ENCODE measurements at places on chromosomes 1 and 21.

- no peak for DNase-seq
- H3K4me3 ChIP-seq, result no peak overlapping the region
- H3K4me1 ChIP-seq, result no peaks in the 10 kb centered on the region
- H3K27me3 ChIP-seq, result no peaks in the 10 kb centered on the region
- no peak overlapping the region for H3K27ac ChIP-seq
Observed at GRCh38 chr1:54835970-54836369, 34.8 kb upstream of the TTC22 start.

DNA sequence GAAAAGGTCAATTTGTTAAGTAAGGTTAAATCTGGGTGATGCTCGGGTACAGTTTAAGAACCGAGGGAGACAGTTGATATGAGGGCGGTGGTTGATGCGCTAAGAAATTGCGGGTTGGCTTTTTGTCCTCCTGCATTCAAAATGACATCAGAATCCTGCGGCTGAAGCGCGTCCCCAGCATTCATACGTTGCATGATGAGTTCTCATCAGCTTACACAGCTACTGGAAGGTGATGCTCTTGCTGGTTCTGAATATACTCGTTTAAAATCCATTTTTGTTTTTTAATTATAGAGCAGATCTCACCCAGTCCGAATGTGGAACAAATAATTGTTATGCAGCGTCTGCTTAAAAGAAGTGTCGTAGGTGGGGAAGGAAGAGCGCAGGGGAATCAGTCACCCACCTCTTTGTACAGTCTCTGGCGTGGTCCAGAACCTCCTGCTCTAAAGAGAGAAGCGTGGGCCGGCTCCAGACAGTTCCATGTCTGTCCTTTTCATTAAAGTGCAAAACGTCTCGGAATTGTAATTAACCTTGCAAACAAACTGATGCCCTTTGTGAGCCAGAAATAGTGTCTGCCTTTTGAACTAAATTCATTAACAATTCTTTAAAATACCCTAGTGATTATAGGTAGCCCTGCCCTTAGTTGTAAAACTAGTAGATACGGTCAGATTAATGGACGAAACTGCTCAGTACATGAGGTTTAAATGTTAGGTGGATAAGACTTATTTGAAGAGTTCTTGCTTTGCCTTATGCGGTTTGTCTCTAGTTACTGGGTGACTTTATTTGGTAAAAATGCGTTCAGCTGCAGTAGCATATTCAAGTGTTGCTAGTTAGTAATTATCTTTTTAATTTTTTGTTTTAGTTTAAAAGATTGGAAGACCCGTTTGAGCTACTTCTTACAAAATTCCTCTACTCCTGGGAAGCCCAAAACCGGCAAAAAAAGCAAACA, 741 bp downstream of the RGS2 start:
- H3K4me1 ChIP-seq, result no peaks in the 10 kb centered on the region
- H3K36me3 ChIP-seq, result no peaks in the 10 kb centered on the region
- peak; percentile 63 for DNase-seq
- peak overlapping the region; percentile 72 for H3K4me3 ChIP-seq

DNA sequence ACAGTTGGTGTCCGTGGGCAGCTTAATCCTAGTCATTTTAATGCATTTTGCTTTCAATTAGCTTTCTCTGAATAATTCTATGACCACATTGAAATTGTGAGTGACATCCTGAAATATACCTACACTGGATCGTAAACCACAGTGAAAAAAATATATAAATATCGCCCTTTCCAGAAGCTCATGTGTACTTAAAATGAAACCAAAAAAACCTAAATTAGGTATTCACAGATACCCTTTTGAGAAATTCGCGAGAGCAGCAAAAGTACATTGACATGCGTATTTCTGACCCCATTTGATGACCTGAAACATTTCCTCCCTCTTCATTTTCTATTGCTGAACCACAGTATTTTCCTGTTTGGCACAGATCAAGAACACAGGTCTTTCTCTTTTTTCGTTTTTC, 253.8 kb downstream of the LTN1 start:
- no peaks in the 10 kb centered on the region for H3K4me1 ChIP-seq
- H3K27me3 ChIP-seq, result no peaks in the 10 kb centered on the region
- no peaks in the 10 kb centered on the region for H3K36me3 ChIP-seq
- H3K27ac ChIP-seq, result no peak overlapping the region

DNA sequence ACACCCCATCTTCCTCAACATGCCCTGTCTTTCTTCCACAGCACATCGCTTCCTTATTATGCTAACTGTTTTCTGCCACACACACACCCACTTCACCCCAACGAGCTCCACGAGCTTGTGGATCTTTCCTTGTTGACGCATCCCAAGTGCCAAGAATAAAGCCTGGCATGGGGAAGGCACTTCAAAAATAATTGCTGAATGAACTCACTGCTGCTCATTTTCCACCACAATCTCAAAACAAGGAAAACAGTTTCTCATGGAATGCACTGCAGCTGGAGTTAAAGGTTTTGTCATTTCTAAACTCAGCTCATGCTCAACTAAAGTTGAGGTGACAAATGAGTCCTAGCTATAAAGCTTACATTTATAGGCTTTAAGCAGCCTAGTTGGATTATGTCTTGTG, 86.0 kb downstream of the TIAM1 start:
- H3K27me3 ChIP-seq, result no peaks in the 10 kb centered on the region
- H3K4me1 ChIP-seq, result no peaks in the 10 kb centered on the region
- H3K27ac ChIP-seq, result no peak overlapping the region
- H3K36me3 ChIP-seq, result no peaks in the 10 kb centered on the region
- H3K4me3 ChIP-seq, result no peak overlapping the region
- no peak for DNase-seq

GRCh38 chr1:85085417-85085816, 37.1 kb upstream of the MCOLN3 start:
- no peaks in the 10 kb centered on the region for H3K27me3 ChIP-seq
- no peaks in the 10 kb centered on the region for H3K4me1 ChIP-seq
- no peak overlapping the region for H3K4me3 ChIP-seq
- no peak overlapping the region for H3K27ac ChIP-seq
- no peak for DNase-seq
